ENCODE measurements at places on chromosomes 7 and 10.

DNA sequence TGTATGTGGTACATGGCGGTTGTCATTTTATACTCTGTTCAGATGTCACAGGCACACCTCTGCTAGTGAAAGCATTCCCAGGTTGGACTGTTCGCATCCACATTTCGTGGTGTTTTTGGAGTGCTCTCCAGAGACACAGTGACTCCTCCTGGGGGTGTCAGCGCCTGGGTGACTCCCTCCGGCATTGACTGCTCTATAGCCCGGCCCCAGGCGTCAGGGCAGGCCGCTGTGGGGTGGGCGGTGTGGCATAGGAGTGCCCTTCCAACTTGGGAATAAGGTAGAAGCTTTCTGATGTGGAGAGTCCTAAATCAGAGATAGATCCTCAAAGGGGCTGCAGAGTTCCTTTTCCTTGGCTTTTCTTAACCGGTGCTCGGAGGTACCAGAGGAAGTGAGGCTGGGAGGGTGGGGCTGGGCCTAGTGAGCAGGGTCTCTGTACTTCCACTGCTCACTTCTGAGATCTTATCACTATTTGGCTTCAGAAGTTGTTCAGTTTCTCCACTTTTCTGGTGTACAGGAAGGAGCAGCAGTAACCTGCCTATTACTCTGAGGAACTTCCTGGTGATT is 32.3 kb downstream of the CCNY start:
- DNase-seq = no peak

- DNase-seq = no peak
Measured at GRCh38 chr10:43969506-43969905, 320.8 kb upstream of the ZNF32 start.

- DNase-seq = no peak
Measured at GRCh38 chr10:50550291-50550839, 73.4 kb downstream of the SGMS1 start.

DNA sequence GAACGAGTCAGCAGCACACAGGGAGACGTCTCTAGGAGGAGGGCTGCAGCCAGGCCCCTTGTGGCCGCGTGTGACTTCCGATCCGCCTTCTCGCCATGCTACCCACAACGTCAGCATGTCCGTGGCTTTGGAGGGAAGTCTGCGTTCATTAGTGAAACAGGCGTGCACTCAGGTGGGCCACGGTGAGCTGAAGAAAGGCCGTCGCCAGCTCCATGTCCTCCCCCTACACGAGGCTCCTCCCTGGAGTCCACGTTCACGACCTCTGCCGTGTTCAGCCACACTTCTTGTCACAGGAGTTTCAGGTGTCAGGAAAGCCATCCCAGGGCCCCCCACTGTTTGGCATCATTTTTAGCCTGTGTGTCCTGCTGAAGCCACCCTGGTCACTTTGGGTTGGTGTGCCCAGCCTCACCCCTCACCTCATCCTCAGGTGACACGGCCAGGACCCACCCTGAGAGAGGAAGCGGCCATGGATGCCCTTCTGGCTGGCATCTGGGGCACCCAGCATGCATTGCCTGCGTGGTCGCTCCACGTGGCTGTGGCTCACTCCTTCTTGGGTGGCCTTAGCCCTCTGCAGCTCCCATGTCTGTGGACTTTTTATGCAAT is 310.6 kb upstream of the SHH start:
- no peak for DNase-seq

DNA sequence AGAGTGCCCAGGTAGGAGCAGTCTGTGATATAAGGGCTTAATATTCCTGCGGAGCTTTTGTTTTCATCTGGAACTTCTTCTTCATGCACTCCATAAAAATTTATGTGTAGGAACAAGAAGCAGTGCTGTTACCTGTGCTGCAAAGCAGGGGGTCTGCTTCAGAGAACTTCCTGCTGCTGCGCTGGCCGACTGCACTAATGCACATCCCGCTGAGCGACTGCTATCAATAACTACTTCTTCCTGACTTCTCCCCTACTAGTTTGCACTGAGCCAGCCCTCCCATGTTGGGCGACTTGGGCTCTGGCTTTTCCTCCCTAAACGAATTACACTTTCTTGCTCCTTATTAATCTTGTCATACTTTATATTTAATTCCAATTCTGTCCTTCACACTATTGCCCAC is 150.3 kb downstream of the NEBL start:
- no peak for DNase-seq

DNA sequence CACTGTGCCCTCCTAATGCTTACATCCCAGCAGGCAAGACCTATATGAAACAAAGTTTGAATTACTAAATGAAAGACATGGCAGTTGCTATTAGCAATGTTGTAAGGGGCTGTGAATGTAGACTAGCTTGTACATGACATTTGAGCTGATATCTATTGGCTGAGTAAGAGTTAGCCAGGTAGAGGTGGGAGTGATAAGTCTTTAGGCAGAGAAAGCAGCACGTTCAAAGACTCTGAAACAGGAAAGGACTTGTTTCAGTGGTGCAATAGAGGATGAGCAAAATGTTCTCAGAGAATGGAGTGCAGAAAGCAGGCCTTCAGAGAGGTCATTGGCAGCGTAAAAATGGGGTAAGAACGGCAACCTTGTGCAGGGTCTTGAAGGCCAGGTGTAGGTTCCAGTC is 687.6 kb downstream of the AUTS2 start:
- no peak for DNase-seq

DNA sequence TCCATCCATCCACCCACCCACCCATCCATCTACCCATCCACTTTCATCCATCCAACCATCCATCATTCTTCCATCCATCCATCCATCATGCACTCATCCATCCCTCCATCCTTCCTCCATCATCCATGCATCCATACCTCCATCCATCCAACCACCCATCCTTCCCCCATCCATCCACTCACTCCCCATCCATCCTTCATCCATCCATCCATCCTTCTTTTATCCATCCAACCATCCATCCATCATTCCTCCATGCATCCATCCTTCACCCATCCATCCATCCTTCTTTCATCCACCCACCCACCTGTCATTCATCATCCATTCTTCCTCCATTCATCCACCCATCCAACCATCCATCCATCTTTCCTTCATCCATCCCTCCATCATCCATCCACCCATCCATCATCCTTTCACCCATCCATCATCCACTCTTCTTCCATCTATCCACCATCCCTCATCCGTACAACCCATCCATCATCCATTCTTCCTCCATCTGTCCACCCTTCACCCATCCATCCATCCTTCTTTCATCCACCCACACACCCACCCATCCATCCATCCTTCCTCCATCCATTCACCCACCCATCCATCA is 428.2 kb downstream of the DNAJB6 start:
- DNase-seq = no peak

DNA sequence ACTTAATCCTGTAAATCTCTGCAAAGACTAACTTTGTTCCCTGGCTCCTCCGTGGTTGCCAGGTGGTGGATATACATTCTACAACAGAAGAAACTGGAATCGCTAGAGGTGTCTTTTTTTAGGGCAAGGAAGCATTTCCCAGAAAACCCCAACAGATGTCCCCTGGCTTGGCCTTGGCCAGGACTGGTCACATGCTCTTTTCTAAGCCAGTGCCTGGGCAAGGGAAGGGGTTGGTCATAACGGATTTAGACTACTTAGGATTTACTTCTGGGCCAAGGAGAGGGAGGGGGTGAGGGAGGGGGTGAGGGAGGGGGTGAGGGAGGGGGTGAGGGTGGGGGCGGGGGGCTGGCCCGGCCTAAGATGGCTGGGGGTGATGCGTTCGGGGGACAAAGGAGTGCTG is 105.7 kb downstream of the SNX10 start:
- DNase-seq = no peak

DNA sequence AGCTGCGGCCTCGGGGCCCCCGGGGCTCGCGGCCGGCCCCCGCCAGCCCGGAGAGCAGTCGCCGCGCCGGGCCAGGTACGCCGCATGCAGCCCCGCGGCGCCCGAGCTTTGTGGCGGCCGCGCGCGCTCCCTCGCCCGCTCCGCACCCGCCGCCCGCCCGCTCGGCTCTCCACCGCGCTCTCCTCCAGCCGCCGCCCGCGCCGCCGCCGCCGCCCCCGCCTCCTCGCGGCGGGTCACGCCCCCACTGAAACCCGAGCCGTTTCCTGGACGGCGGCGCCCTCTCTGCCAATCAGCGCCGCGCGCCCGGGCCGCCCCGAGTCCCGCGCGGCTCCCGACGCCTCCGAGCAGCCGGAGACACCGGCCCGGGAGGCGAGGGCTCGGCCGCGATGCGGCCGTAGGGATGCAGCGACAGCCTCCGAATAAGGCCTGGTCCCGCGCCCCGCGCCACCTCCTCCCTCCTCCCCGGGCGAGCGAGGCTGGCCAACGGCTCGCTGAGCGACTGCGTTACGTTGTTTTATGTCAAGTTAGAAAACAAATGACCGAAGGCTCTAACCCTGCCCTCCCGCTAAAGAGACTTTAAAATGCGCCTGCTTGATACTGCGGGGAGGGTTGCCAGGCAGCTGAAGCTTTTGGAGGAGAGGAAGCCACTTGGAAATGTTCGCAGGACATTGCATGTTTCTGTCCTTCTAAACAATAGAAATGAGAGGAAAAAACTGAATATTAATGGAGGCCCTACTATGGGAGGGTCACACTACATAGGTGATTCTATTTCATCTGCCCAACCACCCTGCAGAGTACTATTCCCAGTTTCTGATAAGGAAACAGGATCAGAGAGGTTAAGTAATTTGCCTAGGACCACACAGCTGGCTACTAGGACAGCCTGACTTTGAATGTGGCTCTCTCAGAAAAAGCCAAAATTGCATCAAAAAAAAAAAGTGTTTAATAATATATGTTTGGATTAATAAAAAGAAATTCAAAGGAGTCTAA is at the start of gene FGFR2:
Gene FGFR2 (minus strand): TSS at position 182 of the 987 bp plus-strand sequence. CDS start 4,627 bp downstream, outside the sequence.
- no peak for DNase-seq

DNA sequence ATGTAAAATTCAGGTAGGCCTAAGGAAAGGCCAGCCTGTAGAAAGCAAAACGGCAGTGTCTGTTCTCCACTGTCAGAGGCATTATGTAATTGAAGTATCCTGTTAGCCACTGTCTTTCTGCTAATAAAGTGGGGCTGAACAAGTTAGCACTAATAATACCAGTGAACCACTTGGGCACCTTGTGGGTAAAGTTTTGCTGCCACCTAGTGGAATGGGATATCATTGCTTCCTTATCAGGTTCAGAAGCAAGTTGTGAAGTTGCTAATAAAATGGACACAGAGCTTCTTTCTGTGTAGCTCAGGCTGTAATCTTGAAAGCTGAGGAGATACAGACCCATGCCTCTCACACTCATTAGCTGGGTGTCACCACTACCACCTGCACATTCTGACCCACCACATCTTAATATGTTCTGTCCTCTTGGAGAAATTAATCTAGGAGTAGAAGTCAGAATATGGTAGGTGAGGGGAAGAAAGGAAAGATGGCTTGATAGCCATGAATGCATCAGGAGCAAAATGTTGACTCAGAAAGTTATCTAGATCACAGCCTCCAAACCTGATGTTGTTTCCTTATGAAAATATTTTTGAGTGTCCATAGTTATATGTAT is 175.1 kb downstream of the SEPTIN7 start:
- no peak for DNase-seq

- no peak for DNase-seq
Measured at GRCh38 chr10:77581738-77582137, 55.9 kb downstream of the KCNMA1 start.

GRCh38 chr10:51700228-51700817 is 928 bp upstream of the CSTF2T start:
- DNase-seq = no peak

- DNase-seq = no peak
Measured at GRCh38 chr10:30554440-30554825, 75.1 kb downstream of the LYZL2 start.

- DNase-seq = no peak
Measured at GRCh38 chr7:148611692-148612091, 21.1 kb downstream of the C7orf33 start.

GRCh38 chr10:70588859-70589570 is 13.5 kb downstream of the PRF1 start:
- no peak for DNase-seq

- no peak for DNase-seq
Measured at GRCh38 chr10:90344226-90344625, 513.6 kb downstream of the HTR7 start.

DNA sequence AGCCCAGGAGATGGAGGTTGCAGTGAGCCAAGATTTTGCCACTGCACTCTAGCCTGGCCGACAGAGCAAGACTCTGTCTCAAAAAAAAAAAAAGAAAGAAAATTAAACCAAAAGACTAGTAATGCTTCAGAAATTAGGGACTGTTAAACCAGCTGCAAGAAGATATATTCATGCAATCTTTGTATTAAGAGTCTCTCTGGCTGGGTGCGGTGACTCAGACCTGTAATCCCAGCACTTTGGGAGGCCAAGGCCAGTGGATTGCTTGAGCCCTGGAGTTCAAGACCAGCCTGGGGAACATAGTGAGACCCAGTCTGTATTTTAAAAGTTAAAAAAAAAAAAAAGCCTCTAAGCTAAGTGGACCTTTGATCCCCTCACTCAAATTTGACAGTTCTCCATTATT is 2.5 kb upstream of the HNRNPF start:
- no peak for DNase-seq

GRCh38 chr10:73414230-73414945 is 530 bp upstream of the ANXA7 start:
- no peak for DNase-seq

DNA sequence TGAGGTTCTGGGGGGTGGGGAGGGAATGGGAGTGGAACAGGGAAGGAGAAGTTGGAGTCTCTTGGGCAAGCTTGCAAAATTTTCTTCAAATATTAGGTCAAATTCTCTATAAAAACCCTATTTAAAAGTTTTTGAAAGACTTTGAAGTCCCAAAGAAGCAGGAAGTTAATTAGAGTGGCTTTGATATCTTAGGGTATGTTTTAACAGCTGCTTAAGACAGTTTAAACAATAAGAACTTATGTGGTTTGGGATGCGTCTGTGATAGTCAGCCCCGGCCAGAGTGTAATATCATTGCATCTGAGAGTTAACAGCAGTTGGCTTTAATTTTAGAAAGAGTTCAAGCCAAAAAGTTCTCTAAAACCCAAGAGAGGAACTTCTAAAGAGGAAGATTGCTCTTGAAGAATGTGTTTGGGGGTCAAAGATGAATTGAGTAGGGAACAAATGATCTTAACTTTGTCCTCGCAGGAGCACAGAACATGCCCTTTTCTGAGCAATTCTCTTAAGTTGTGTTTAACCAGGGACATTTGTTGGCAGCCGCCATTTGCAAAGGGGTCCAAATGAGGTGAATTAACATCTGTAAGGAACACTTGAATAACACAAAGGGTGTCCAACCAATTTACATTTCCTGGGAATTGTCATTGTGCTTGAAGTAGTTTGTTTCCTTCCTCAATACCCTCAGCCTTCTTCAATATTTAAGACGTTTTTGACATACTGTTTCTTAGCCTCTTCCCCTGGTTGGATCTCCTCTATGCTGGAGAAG is 182.4 kb downstream of the PTEN start:
- no peak for DNase-seq

DNA sequence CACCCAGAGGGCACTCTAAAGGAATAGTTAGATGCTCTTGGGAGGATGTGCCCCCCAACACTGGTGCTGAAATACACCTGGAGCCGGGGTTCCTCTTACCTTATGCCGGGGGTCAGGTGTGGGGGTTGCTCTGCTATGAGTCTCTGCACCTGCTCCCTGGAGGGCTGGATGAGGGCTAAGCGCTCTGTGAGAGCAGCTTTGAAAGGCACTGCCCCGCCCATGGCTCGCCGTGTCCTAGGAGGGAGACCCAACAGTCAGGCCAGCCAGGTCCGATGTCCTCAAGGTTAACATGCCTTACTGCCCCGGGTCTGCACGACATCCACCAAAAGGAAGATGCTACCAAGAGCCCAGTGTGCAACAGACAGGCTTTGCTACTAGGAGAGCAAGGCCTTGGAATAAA is 31.7 kb downstream of the PSPH start:
- no peak for DNase-seq

Measured in stimulated activated CD8-positive, alpha-beta memory T cell treated with anti-CD3 and anti-CD28 coated beads, Interleukin-7, amount 100 ng/mL, for 1 hour (primary cell).